ENCODE measurements at places on chromosomes 3 and 15.

- DNase-seq = no peak
These were observed 4.0 kb downstream of the ANKDD1A start for GRCh38 chr15:64915518-64916227.

GRCh38 chr3:183487016-183487415 lies 58.6 kb upstream of the MCF2L2 start:
- no peak for DNase-seq

DNA sequence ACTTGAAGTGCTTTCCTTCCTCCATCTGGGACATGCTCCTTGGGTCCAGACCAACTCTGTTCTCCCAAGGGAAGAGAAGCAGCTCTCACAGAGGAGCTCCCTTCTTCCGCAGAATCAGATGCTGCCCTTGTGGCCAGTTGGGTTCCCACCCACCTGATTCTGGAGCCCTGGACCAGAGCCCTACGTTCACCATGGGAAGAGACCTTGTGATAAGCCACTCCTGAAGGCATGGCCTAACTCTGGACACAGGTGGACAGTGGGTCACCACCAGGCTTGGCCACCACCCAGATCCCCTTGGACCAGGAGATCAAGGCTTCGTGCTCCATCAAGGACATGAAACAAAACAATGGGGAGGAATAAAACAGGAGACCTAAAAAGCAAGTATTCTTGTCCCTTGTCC lies 172.2 kb downstream of the RPLP1 start:
- no peak for DNase-seq

- peak; percentile 17 for DNase-seq
These were observed 44.0 kb downstream of the ZBTB38 start for GRCh38 chr3:141412087-141412935.

DNA sequence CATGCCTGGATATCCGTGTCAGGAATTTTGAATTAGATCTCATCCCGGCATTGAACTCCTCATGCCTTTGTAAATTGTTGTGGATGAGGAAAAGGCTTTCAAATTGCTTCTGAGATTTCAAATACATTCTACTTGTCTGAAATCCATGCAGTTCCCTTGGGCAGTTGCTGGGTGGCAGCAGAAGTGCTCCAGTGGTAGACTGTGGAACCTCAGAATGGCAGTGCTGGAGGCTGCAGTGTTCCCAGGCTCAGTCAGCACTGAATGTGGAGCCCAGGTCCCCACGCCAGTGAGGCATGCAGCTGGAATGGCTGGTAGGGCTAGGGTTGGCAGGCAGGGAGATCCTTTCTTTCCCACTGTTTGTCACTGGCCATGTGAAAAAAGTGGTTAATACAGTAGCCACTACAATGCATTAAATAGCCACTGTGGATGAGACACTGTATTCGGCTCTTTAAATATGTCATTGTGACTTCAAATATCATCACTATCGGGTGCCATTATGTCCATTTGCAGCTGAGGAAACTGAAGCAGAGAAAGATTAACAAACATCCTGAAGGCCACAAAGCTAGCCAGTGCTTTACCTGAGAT lies 98.6 kb downstream of the TPRG1 start:
- no peak for DNase-seq

- no peak for DNase-seq
These were observed 98.6 kb downstream of the MYRIP start for GRCh38 chr3:39907981-39908380.

All from activated T-helper 1 cell treated with anti-CD3 and anti-CD28 coated beads, Interleukin-2, amount 50 U/mL, for 16 hours (primary cell).